ENCODE measurements at places on chromosomes 6 and 20.

DNA sequence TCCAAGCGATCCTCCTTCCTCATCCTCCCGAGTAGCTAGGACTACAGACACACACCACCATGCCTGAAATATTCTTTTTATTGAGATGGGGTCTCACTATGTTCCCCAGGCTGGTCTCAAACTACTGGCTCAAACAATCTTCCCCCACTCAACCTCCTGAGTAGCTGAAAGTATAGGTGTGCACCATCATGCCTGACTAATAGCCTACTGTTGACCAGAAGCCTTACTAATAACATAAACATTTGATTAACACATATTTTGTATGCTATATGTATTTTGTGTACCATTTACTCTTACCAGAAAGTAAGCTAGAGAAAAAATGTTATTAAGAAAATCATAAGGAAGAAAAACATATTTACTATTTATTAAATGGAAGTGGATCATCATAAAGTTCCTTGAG is 11.9 kb upstream of the WFDC10A start:
- DNase-seq, result no peak

GRCh38 chr20:34794006-34794585 is 31.4 kb downstream of the NCOA6 start:
- DNase-seq, result no peak

DNA sequence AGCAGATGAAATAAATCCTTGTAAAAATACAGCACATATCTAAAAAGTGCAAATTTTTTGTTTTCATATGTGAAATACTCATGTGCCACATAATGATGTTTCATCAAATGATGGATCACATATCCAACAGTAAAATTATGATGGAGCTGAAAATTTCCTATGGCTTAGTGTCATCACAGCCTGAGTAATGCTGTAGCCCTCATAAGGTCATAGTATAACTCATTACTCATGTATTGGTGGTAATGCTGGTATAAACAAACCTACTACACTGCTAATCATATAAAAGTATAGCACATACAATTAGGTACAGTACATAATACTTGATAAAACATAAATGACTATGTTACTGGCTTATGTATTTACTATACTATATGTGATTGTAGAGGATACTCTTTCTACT is 12.9 kb downstream of the TSPYL1 start:
- no peak for DNase-seq

DNA sequence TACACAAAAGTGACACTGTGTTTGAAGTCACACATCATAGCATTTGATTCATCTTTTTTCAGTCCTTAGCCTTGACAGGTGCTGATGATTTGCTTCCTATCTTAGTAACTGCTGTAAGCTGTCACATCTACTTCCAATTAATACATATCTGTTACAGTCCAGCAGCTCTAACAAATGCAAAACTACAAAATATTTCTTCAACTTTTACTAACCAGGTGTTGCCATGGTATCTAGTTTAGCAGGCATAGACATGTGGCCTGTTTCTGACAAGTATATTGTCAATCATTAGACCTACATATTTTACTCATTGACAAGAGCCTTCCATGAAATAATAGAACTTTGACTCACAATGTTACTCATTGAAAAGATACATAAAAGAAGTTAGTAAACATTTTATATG is 1159.7 kb downstream of the GRIK2 start:
- no peak for DNase-seq

GRCh38 chr6:158061709-158062461 is 80.2 kb downstream of the SYNJ2 start:
- no peak for DNase-seq

DNA sequence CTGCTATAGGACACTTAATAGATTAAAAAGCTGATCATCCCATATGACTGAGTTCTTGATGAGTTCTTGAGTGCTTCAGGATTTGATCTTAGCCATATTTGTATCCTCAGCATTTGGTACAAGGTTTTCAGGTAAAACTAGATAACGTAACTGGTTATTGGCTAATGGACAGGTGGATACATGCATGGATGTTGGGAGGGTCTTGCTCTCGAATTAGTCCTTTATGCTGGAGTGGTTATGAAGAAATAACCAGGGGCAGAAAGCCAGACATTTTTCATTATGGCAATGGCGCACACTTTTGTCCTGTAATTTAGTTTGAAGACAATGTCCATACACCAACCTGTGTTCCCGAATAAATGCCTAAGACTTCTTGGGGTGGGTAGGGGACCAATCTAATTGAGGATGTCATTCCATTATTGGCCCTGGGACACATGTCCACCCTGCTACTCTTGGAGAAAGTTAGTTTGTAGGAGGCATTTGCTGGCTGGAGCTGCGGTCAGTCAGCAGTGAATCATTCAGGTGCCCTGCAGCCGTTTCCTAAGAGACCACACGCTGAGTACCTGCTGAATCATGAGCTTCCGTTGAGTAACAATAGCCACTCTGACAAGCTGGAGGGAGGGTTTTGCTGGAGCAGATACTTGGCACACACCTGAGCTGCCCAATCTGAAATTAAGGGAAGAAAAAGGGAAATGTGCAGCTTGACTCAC is 194.4 kb downstream of the FOXA2 start:
- DNase-seq, result no peak

Measured in stimulated activated CD8-positive, alpha-beta memory T cell treated with anti-CD3 and anti-CD28 coated beads, Interleukin-15, amount 100 ng/mL, for 4 hours (primary cell).